ENCODE measurements at places on chromosomes 16 and 17. TPM values are rescaled to one million over a fixed set of nuclear protein-coding genes. Genes with fewer than 3 reads are reported as not detected.

Gene GPR142
- total RNA-seq: not detected

Gene RHBDL1
- total RNA-seq: 0.48 TPM

Gene PARD6A
- 8.5 TPM for total RNA-seq

Gene ZNF19
- total RNA-seq: 19.5 TPM

Gene PMP22
- total RNA-seq: 478 TPM

Gene TBC1D28
- total RNA-seq: not detected

Gene SEPTIN1
- 2.7 TPM for total RNA-seq

Gene PIRT
- under 0.01 TPM for total RNA-seq

Gene TNFSF13
- total RNA-seq: 33.6 TPM

Gene UMOD
- not detected for total RNA-seq

DNA sequence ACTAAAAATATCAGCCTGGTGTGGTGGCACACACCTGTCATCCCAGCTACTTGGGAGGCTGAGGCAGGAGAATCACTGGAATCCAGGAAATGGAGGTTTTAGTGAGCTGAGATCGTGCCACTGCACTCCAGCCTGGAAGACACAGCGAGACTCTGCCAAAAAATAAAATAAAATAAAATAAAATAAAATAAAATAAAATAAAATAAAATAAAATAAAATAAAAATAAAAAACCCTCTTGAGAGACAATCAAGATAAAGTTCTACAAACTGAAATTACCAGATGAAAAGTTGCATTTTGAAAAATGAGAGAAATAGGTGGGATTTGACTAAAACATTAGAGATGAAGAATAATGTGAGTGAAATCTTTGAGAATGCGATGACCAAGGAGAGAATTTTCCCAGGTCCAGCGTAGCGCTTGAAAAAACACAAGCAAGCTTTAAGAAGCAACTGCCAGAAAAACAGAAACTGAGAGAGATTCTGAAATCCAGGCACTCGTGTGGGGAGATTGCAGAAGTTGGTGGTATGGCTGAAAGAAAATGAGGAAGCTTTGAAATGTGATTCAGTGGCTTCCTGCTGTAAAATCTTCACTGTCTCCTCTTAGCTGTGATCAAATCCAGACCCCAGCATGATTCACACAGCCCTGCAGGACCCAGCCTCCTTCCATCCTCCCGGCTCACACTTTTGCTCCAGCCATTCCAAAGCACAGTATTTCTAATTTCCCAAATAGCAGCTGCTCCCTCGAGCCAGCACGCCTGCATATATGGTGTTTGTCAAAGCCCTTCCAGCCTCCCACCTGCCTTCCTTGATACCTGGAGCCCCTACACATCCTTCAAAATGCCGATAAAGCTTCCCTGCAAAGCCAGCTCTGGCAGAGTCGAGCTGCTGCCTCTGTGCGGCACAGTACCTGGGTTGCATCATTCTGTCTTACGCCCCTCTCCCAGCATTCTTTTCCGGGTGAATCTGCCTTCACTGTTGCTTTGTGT, 8.2 kb upstream of the CD300E start:
- no peak for DNase-seq

DNA sequence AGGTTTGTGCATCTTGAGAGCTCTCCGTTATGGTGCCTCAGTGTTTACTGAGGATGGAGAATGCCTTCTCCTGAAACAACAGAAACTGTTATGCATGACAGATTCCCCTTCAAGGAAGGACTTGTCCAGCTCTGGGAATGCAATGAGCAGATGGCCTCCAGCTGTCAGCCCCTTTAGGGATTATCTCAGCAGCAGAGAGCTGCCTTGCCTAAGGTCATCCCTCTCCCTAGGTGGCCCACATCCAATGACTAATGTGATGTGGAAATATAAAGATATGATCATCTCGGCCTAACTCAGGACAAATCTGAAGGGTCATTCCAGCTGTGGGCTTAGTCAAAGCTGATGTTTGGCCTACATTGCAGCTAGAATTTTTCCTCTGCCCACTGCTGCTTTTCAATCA, 214.3 kb upstream of the N4BP1 start:
- DNase-seq: no peak

GRCh38 chr16:12750554-12750918, 53.2 kb downstream of the CPPED1 start:
- no peak for DNase-seq

- DNase-seq: no peak
Measured at GRCh38 chr16:66425651-66426050, 1.4 kb upstream of the BEAN1 start.

- DNase-seq: no peak
Measured at GRCh38 chr17:39198186-39198566, 707 bp upstream of the CACNB1 start.

- DNase-seq: no peak
Measured at GRCh38 chr16:77679901-77680300, 42.4 kb upstream of the NUDT7 start.

DNA sequence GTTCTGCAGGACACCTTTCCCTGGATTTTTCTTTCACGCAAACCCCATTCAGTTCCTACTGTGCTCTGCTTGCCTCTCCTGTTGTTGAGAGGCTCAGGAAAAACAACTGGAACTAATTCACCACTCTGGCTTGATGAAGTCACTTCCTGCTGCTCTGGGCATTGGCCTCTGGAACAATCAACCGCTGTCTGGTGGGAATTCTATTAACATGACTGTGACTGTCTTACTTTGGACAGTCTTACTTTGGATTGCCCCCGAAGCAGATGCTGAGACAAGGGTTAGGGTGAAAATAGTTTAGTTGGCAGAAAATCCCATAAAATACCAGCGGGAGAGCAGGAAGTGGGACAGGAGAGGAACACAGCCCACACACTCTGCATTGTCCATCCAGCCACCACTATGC, 90.0 kb upstream of the HSBP1 start:
- no peak for DNase-seq

DNA sequence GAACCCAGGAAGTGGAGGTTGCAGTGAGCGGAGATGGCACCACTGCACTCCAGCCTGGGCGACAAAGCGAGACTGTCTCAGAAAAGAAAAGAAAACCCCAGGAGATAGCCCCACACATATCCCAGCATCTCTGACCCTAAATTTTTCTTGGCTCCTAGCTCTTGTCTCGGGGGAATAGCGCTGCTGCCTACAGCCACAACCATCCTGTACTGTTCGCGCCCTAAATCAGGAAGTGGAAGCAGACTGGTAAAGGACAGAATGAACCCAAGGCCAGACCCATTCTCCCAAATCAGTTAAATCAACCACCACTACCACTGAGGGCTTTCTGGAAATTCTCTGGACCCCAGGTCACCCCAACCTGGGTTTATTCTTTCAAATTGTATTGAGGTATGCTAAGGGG, 1.7 kb downstream of the CTDNEP1 start:
- DNase-seq: no peak

DNA sequence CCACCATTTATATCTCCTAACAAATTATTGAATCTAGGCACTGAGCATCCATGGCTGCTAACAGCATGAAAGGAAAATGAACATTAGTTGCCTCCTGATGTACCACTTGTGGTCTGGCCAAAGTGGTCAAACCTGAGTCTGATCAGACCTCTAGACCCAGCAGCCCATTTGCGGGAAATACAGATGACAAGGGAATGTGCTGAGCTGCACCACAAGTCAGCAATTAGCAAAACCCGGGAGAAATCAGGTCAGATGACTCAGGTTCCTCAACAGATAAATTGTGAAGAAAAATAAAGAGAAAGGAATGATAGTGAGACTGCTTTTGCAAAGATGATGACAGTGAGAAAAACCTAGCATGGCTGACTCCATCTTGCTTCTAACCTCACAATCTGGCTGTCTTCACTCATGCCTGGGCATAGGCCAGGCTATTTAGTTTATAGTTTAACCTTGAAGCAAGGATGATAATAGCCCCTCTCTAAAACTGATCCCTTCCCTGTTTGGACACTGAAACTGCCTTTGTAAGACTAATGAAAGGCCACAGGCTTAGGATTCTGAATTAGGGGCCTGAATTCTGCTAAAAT, 142.7 kb upstream of the ASIC2 start:
- no peak for DNase-seq

DNA sequence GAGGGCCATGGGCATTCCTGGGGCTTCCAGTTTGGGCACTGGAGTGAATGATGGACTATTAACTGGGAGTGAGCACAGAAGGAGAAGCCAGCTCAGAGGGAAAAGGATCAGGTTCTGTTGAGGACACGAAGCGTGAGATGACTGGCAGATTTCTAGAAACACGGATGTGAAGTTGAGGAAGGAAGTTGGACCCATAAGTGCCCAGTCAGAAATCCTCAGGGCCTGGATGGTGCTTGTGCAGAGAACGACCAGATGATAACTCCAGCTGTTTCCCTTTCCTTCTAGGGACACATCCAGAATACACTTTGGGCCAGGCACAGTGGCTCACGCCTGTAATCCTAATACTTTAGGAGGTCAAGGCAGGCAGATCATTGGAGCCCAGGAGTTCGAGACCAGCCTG, 23.3 kb upstream of the ANKRD40CL start:
- DNase-seq: no peak

DNA sequence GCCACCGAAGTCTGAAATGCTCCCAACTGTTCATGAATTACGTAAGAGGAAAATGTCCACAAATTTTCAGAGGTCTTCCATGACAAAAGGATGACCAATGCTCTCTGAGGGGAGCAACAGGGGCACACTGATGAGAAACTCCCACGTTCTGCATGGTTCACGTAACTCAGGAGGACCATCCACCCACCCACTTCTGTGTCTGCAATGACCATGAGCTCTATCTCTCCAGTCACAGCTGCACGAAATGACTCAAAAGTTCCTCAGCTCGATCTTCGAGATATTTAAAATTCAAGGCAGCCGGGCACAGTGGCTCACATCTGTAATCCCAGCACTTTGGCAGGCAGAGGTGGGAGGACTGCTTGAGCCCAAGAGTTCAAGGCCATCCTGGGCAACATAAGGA, 15.8 kb downstream of the WDR45B start:
- no peak for DNase-seq

DNA sequence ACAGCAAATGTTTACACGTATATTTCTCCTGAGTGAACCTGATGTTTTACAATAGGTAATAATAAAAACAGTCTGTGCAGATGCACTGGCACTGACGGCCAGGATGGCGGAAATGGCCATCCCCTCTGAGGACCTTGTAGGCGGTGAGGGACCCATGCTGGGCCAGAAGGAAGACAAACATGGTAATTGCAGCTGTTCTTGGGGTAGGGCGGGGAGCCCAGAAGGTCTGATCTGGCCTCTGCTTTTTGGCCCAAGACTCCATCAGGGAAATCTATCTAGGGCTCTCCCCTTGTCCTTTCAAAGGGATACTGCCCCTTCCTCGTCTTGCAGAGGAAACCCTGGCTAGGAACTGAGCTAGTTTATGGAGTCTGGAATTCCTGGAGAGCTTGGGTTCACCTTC, 7.4 kb upstream of the LGALS9 start:
- no peak for DNase-seq

GRCh38 chr16:53605831-53606400, 97.7 kb downstream of the RPGRIP1L start:
- DNase-seq: no peak

DNA sequence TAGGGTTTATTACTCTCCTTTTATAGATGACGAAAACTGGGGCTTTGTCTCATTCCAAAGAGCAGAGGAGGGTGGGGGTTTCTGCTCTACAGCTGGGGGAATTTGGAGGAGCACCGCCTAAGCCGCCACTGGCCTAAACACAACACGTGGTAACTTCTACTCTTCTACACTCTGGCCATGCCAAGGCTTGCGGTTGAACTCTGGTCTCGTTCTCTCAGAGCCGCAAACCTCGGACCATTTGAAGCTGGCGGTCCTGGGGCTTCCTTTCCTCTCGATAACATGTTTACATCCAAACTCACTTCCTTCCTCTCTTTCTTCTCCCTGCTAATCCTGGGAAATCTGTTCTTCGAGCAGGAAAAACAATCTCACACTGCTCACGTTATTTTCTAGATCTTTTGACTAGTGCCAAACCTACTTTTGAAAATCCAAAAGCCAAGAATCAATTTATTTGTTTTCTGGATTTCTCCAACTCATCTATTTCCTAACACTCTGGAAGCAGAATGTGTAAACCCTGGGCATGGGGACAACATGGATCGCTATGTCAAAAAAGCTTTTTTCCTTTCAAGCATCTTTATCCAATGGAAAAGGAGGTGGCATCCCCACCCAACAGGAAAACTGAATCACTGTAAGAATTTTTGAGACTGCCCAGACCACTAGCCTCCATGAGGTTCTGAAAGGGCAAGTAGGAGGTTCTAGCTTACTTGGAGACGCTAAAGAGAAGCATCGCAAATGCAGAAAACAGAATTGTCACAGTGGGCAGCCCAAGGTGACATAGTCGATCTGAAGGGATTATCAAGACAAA, 13.6 kb upstream of the EEF2K start:
- peak; percentile 90 for DNase-seq

GRCh38 chr17:27266228-27266627, 27.7 kb upstream of the WSB1 start:
- DNase-seq: no peak

- no peak for DNase-seq
Measured at GRCh38 chr16:58906981-58907715, 173.0 kb upstream of the GOT2 start.

- DNase-seq: no peak
Measured at GRCh38 chr17:34024386-34024785, 230.7 kb upstream of the CCL2 start.

GRCh38 chr16:85435286-85435685, 177.8 kb upstream of the GSE1 start:
- DNase-seq: no peak

DNA sequence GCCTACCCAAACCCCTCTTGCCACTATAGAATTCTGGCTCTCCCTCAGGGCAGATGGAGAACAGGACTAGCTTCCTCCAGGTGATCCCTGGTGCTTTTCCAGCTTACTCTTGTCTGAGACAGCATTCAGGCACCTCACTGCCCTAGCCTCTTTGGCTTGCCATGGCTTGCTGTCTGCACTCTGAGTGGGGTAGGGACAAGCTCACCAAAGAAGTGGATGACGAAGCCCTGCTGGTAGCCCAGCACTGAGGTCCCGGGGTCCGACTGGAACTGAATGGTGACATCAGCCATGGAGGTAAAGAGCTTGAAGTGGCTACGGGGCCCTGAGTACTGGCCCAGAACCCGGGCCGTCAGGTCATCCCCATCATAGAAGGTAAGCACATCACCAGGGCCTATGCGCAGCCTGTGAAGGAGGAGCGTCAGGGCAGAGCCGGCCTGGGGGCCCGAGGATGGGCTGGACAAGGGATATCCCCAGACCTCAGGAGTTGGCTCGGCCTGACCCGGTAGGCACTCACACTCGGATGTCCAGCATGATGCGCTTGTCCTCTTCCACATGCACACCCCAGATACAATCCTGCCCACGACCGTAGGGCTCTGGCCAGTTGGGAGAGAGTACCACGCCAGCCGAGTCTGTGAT, 7.6 kb upstream of the PHF12 start:
- DNase-seq: no peak

Measured in breast epithelium (tissue), 4 donors.